Stimulated activated CD8-positive, alpha-beta memory T cell treated with anti-CD3 and anti-CD28 coated beads, Interleukin-15, amount 100 ng/mL, for 1 hour (primary cell): ENCODE measurements at places on chromosomes 5 and 9.
A peak's percentile ranks its signal among the peaks of the same experiment; 100 is the strongest.

GRCh38 chr5:100693481-100693880, 158.3 kb downstream of the FAM174A start:
- no peak for DNase-seq

- DNase-seq = no peak
Measured at GRCh38 chr9:2191609-2191972, 176.4 kb downstream of the SMARCA2 start.

DNA sequence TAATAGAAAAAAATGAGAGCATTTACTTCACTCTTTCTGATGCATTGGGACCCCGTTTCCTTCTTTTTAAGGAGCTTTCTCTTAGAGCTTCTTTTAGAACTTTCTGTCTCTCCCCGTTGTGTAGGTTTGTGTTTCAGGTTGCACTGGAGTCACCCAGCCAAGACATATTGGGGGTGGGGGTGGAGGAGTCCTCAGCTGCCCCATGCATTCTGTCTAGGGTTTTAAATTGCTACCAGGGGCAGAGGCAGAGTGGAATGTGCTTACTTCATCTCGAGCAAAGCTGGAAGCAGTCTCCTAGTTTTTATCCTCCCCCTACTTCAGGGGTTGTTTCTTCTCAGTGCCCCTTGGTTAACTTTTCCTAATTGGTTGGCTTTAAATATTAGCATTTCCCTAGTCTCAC, 9.4 kb downstream of the OR2K2 start:
- no peak for DNase-seq

- DNase-seq = no peak
Measured at GRCh38 chr5:1300581-1301083, 5.8 kb upstream of the TERT start.

- DNase-seq = no peak
Measured at GRCh38 chr5:134136771-134137170, 22.3 kb downstream of the TCF7 start.

DNA sequence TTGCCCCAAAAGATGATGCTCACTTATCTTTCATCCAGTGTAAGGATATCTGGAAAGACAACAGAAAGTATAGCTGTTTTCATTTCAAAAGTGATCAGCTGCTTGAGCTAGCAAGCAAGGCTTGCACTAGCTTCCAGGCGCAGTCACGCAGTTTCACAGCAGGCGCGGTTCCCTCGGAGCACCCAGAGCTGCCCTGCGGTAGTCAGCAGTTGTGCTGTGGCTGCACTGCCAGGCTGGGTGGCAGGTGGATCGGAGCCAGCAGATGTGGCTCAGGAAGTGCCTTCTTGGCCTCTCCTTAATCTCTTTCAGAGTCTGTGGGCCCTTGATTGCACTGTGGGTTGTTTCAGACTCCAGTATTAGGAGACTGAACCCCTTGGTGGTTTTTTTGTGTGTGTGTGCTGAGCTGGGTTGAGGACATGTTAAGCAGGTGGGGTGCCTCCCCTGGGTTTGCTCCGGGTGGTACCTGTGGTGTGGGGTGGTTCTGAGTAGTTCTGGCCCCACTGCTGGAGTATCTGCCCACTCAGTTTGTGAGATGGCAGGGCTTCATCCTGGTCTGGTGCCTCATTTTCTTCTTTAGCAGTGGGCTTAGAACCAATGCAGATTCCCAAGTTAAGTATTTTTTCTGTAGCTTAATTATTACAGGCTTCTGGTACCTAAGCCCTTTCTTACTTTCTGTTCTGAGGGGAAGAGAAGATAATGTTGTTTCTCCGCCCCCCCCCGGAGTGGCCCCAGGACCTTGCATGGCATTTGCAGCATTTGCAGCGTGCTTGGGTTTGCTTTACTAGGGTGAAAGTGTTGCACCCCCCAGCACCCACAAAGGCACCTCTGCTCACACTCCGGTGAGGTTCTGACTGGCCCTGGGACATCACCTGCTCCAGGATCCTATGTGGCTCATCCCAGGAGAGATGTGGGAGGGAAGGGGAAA, 16.4 kb downstream of the TENT4A start:
- DNase-seq = no peak

DNA sequence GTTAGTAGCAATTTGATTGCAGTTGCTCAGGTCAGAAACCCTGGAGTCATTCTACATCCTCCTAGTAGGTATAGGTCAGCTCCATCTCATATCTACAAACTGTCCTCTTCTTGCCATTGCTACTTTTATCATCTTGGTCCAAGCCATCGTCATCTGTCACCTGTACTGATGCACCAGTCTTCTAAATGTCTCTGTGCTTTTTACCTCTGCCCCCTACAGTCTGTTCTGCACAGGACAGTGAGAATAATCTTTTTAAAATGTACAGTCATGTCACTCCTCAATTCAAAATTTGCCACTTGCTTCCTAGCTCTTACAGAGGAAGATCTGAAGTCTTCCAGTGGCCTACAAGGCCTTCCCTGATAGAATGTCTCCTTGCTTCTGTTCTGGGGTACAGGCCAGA, 6.8 kb downstream of the NNT start:
- no peak for DNase-seq

DNA sequence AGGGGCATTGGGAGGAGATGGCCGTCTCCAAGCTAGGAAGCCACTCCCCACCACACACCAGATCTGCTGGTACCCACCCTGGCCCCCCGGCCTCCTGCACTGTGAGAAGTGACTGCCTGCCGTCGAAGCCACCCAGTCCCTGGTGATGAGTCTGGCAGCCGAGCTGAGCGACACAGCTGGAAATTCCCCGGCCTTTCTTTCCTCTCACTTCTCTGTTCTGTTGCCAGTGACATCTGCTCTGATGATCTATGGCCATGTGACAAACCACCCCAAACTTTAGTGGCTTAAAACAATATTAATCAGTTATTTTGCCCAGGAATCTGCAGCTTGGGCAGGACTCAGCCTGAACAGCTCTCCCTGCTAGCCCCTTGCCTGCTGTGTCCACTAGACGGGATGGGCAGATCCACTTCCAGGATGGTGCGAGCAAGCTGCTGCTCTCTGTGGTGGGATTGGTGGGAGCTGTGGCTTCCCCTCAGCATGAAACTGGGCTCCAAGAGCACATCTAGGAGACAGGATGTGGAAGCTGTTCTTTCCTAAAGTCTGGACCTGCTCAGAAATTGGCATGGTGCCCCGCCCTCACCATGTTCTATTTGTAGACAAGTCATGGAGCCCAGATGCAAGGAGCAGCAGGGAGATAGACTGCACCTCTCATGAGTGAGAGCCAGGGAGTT, 211.2 kb downstream of the GADD45G start:
- DNase-seq = no peak

DNA sequence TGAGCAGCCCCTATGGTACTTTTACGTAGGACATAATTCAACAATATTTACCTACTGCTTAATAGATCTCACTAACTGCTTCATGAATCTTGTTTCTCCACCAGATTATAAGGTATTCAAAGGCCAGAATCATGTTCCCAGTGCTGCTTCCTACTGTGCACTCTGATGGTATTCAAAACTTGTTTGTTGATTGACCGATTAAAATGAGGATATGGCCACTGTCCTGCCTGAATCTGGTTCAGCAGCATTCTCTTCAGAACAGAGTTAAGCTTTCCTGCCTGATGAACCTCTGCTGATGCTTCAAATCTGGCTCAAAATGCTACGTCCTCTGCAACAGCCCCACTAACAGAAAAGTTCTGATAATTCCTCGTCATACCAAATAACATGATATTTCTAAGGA, 150.7 kb upstream of the ZNF462 start:
- no peak for DNase-seq

GRCh38 chr5:160452795-160453194, 31.1 kb downstream of the PTTG1 start:
- no peak for DNase-seq

- DNase-seq = no peak
Measured at GRCh38 chr5:118126159-118126558, 862.2 kb downstream of the DTWD2 start.

DNA sequence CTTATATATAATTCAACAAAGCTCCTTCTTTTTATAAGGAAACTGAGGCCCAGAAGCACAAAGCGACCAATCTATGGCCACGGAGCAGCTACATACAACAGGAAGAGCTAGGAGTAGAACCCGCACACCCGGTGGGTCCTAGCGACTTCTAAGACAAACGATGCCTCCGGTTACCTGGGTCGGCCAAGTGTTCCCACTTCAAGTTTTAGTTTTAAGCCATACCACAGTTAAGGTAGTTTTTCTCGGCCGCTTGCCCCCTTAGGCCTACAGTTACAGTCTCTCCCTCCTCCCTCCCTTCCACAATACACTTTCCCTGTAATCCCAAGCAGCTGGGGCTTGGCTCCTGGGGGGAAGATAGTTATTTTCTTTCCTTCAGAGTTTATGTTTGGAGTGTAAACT, 533 bp downstream of the SREK1IP1 start:
- DNase-seq = no peak

- DNase-seq = no peak
Measured at GRCh38 chr5:103041071-103041676, 78.8 kb downstream of the GIN1 start.

DNA sequence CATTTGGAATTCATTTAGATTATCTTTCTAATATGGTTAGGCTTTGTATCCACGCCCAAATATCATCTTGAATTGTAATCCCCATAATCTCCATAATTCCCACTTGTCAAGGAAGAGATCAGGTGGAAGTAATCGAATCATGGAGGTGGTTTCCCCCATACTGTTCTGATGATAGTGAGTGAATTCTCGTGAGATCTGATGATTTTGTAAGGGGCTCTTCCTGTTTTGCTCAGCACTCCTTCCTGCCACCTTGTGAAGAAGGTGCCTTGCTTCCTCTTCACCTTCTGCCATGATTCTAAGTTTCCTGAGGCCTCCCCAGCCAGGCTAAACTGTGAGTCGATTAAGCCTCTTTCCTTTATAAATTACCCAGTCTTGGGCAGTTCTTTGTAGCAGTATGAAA, 527.5 kb upstream of the ARRDC3 start:
- no peak for DNase-seq

DNA sequence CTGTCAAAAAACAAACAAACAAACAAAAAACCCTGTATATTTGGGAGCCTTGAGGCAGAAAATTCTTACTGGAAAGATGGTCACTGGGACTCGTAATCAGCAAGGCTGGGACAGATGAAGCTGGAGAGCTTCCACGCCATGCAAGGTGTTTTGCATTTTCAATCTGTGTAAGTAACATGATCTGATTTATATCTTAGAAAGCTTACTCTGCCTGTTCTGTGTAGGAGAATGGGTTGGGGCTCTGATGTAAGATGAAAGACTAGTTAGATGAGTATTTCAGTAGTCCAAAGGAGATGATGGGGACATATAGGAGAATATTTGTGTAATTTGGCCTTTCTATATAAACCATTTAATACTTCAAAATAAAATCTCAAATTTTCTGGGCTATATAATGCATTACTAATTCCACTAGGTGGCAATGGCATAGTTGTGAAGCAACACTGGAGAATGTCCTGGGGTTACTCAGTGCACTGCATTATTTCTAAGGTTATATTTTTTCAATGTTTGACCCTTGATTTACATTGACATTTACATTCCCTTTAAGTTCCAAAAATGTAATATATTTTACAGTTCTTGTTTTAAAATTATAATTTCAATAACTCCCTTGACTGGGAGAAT, 21.9 kb upstream of the FSD1L start:
- DNase-seq = no peak

DNA sequence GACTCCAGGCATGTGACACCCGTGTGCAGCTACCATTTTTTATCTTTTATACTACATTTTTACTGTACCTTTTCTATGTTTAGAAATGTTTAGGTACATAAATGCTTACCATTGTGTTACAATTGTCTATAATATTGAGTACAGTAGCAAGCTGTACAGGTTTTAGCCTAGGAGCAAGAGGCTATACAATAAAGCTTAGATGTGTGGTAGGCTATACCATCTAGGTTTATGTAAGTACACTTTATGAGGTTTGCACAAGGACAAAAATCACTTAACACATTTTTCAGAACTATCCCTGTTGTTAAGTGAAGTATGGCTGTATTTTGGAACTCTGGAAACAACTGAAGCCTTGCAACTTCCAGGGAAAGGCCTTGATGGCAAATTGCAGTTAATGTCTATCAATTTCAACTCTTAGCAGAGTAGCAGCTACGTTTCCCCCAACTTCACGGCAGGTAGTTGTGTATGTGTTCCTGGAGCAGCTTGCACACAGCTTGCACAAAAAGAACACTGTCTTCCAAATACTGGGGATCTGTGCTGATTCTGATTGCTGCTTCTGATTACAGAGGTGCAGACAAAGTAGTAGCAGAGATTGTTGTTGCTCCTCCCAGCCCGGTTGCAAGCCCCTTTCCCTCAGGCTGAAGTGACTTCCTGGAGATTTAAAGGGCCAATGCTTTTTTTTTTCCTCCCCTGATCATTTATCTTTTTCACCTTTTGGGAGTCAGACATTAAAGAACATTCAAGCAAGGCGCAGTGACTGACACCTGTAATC, 30.0 kb downstream of the SIL1 start:
- DNase-seq = no peak

DNA sequence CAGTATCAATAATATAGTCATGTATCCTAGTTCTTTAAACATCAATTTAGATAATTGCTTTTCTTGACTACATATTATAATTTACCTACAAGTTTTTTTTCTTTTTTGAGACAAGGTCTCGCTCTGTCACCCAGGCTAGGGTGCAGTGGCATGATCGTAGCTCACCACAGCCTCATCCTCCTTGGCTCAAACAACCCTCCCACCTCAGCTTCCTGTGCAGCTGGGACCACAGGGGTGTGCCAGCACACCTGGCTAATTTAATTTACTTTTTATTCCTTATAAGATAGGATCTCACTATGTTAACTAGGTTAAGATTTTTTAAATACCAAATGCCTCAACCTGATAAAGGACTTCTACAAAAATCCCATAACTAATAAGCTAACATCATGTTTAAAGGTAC, 21.1 kb downstream of the UIMC1 start:
- DNase-seq = peak; percentile 5

- DNase-seq = peak; percentile 23
Measured at GRCh38 chr9:96619491-96620180, at the start of gene CDC14B. CDC14B (minus strand) TSS chr9:96619843; CDS start chr9:96619378, 465 bp downstream.

DNA sequence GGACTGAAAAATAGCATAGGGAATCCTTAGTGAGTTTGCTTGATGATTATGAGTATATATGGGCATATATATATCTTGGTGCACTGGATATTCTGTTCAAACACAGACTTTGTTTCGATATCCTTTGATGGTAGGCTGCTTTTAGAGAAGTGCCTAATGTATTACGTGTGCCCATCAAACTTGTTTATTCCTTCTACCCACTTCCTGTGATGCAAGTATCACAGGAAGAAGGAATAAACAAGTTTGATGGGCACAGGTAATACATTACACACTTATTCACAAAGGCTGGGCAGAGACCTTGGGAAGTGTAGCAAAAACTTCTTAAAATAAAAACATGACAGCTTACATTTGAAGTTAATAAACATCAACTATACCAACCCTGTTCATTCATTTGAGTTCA, 364.2 kb downstream of the CHSY3 start:
- DNase-seq = no peak
